ENCODE measurements at places on chromosomes 16 and 17.

- no peaks in the 10 kb centered on the region for H3K27me3 ChIP-seq
- no peak overlapping the region for H3K4me3 ChIP-seq
- peaks cover 6% of the 10 kb centered on the region for H3K4me1 ChIP-seq
- no peak overlapping the region for H3K27ac ChIP-seq
These were observed 18.5 kb downstream of the CRAMP1 start for GRCh38 chr16:1630450-1631213.

DNA sequence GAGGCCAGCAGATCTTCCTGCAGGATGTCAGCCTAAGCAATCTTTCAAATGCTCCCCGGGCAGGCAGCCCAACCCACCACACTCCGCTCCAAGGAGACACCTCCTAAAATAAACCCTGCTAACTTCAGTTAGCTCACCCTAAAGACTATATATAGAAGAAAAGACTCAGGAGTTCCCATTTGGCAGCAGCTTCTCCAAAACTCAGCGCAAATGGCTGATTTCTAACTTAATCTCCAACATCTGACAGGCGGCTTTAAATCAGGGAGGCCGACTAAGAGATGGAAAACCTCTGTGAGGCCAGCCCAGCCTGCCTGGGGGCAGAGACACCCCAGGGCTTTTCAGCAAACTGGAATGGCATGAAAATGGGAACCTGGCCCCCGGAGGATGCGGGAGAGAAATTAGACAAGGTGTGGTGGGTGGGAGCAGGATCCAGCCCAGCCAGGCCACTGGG, 91.6 kb downstream of the XYLT1 start:
- H3K4me3 ChIP-seq, result no peak overlapping the region
- no peaks in the 10 kb centered on the region for H3K27me3 ChIP-seq
- no peak for DNase-seq

DNA sequence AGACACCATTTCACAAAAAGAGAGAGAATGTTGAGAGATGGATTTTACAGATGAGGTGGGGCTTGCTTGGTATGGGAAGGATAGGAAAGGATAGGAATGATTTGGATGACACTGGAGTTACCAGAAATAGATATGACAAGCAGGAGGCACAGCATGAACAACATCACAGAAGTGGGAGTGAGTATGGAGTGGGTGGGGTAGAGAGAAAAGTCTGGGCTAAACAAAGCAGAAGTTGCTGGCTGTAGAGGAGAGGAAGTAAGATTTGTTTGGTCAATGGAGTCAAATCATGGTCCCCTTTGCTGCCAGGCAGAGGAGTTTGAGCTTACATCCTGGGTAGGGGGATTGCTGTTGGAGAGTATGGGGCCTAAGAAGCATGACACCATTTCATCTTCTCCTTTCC, 101.7 kb downstream of the VAT1L start:
- H3K4me1 ChIP-seq, result no peaks in the 10 kb centered on the region
- DNase-seq, result no peak
- H3K36me3 ChIP-seq, result no peaks in the 10 kb centered on the region
- no peaks in the 10 kb centered on the region for H3K27me3 ChIP-seq
- no peak overlapping the region for H3K27ac ChIP-seq

- H3K27ac ChIP-seq, result peak overlapping the region; percentile 95
- DNase-seq, result no peak
- peak overlapping the region; percentile 93 for H3K4me3 ChIP-seq
- H3K36me3 ChIP-seq, result peaks cover 9% of the 10 kb centered on the region
- H3K27me3 ChIP-seq, result peaks cover 2% of the 10 kb centered on the region
These were observed 1.5 kb upstream of the ALDH3A2 start for GRCh38 chr17:19646788-19647696.

DNA sequence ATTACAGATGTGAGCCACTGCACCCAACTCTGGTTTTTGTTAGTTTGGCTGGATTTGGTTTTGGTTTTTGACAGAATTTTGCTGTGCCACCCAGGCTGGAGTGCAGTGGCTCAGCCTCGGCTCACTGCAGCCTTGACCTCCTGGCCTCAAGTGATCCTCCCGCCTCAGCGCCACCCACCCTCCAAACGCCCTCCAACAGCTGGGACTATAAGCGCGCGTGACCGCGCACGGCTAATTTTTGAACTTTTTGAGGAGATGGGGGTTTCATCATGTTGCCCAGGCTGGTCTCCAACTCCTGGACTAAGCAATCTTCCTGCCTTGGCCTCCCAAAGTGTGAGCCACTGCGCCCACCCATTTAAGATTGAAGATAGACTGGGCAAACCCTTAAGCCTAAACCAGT, 84.4 kb upstream of the RPRML start:
- H3K4me1 ChIP-seq, result peaks cover 18% of the 10 kb centered on the region
- peaks cover 18% of the 10 kb centered on the region for H3K36me3 ChIP-seq
- no peak for DNase-seq
- no peaks in the 10 kb centered on the region for H3K27me3 ChIP-seq

GRCh38 chr16:15041271-15042004, 14.4 kb downstream of the NTAN1 start:
- peak overlapping the region; percentile 24 for H3K27ac ChIP-seq
- H3K4me1 ChIP-seq, result no peaks in the 10 kb centered on the region
- no peak for DNase-seq
- no peaks in the 10 kb centered on the region for H3K27me3 ChIP-seq
- H3K4me3 ChIP-seq, result no peak overlapping the region

- no peak for DNase-seq
- H3K27ac ChIP-seq, result no peak overlapping the region
- no peaks in the 10 kb centered on the region for H3K36me3 ChIP-seq
- no peaks in the 10 kb centered on the region for H3K27me3 ChIP-seq
- no peak overlapping the region for H3K4me3 ChIP-seq
These were observed 429.0 kb downstream of the HS3ST4 start for GRCh38 chr16:26120729-26121128.

GRCh38 chr17:7352910-7353635, 1.1 kb downstream of the KCTD11 start:
- H3K27me3 ChIP-seq, result no peaks in the 10 kb centered on the region
- no peak for DNase-seq
- H3K4me1 ChIP-seq, result peaks cover 42% of the 10 kb centered on the region
- peaks cover 13% of the 10 kb centered on the region for H3K36me3 ChIP-seq
- peak overlapping the region; percentile 87 for H3K27ac ChIP-seq

- no peaks in the 10 kb centered on the region for H3K27me3 ChIP-seq
- peaks cover 1% of the 10 kb centered on the region for H3K4me1 ChIP-seq
- peaks cover 11% of the 10 kb centered on the region for H3K36me3 ChIP-seq
- DNase-seq, result no peak
- H3K4me3 ChIP-seq, result no peak overlapping the region
These were observed 14.9 kb downstream of the CENPV start for GRCh38 chr17:16338391-16338790.

- no peak for DNase-seq
- no peak overlapping the region for H3K27ac ChIP-seq
- no peaks in the 10 kb centered on the region for H3K4me1 ChIP-seq
- peaks cover 63% of the 10 kb centered on the region for H3K36me3 ChIP-seq
- H3K27me3 ChIP-seq, result no peaks in the 10 kb centered on the region
These were observed 154.8 kb downstream of the VPS53 start for GRCh38 chr17:559551-560431.

DNA sequence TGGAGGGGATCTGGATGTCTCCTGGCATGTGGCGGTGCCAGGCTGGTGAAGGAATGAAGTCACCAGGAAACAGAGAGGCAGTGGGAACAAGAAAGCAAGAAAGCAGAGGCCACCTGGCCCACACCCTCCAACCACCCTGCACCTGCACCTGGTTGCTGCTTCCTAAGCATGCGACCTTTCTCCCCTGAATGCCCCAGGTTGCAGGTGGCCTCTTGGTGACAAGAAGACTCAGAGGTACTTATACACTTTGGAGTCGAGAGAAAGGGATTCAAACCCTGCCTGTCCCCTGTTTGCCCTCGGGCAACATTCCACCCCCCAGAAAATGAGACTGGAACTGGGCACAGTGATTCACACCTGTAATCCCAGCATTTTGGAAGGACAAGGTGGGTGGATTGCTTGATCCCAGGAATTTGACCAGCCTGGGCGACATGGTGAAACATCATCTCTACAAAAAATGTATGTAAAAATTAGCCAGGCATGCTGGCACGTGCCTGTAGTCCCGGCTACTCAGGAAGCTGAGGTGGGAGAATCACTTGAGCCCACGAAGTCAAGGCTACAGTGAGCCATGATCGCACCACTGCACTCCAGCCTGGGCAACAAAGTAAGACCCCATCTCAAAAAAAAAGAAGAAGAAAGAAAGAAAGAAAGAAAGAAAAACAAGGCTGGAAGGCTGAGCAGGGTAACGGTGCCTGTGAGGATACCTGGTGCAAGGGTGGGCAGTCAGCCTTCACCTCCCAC, 34.6 kb upstream of the TNRC6C start:
- no peaks in the 10 kb centered on the region for H3K36me3 ChIP-seq
- H3K27me3 ChIP-seq, result peaks cover 41% of the 10 kb centered on the region

GRCh38 chr17:20123209-20123608, 114.0 kb downstream of the SPECC1 start:
- no peaks in the 10 kb centered on the region for H3K4me1 ChIP-seq
- H3K27ac ChIP-seq, result no peak overlapping the region
- no peak overlapping the region for H3K4me3 ChIP-seq

- no peak for DNase-seq
- peaks cover 17% of the 10 kb centered on the region for H3K4me1 ChIP-seq
- no peak overlapping the region for H3K4me3 ChIP-seq
These were observed 39.8 kb downstream of the TMEM11 start for GRCh38 chr17:21174186-21174585.

GRCh38 chr17:43360376-43360738, 38.4 kb upstream of the ARL4D start:
- peaks cover 2% of the 10 kb centered on the region for H3K27me3 ChIP-seq
- DNase-seq, result no peak
- H3K27ac ChIP-seq, result peak overlapping the region; percentile 100
- peaks cover 15% of the 10 kb centered on the region for H3K4me1 ChIP-seq
- H3K4me3 ChIP-seq, result peak overlapping the region; percentile 93

- no peak overlapping the region for H3K27ac ChIP-seq
- H3K36me3 ChIP-seq, result peaks cover 2% of the 10 kb centered on the region
- peaks cover 13% of the 10 kb centered on the region for H3K27me3 ChIP-seq
- H3K4me3 ChIP-seq, result no peak overlapping the region
- DNase-seq, result no peak
- peaks cover 16% of the 10 kb centered on the region for H3K4me1 ChIP-seq
These were observed 66.1 kb downstream of the TANC2 start for GRCh38 chr17:63032142-63032541.

GRCh38 chr17:44424828-44425461, 35.5 kb upstream of the ITGA2B start:
- H3K27ac ChIP-seq, result no peak overlapping the region
- no peak overlapping the region for H3K4me3 ChIP-seq
- peaks cover 69% of the 10 kb centered on the region for H3K36me3 ChIP-seq
- H3K27me3 ChIP-seq, result no peaks in the 10 kb centered on the region
- no peak for DNase-seq
- H3K4me1 ChIP-seq, result no peaks in the 10 kb centered on the region

GRCh38 chr17:29021226-29021625, 15.4 kb upstream of the SEZ6 start:
- DNase-seq, result no peak
- no peak overlapping the region for H3K27ac ChIP-seq
- H3K27me3 ChIP-seq, result peaks cover 54% of the 10 kb centered on the region
- no peak overlapping the region for H3K4me3 ChIP-seq

DNA sequence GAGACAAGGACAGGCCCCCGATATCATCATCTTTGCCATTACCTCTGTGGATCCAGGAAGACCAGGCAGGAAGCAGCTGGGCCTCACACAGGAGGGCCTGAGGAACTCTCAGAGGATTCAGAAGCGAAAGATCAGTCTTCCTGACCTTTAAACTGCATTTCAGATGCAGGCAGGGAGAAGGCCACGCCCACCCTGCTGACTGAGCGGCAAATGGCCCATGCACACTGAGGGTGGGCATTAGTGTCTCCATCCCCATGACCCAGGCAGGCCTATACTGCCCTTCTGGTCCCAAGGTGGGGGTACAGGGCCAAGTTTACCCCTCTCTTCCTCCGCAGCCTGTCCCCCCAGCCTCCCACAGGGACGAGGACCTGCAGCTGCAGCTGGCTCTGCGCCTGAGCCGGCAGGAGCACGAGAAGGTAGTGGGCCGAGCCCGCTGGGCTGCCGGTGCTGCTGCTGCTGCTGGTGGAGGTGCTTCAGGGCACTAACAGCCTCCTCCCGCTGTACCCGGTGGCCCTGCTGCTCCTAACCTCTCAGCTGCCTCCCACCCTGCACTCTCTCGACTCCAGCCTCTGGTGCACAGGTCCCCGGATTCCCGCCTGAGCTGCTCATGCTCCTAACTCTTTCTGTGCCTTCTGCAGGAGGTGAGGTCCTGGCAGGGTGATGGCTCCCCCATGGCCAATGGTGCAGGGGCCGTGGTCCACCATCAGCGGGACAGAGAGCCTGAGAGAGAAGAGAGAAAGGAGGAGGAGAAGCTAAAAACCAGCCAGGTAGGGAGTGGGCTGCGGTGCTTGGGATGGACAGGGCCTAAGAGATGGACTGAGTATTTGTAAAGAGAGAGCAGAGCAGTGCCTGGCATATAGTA, 6.2 kb downstream of the EPN3 start:
- peaks cover 23% of the 10 kb centered on the region for H3K27me3 ChIP-seq
- no peaks in the 10 kb centered on the region for H3K36me3 ChIP-seq
- H3K4me3 ChIP-seq, result no peak overlapping the region

DNA sequence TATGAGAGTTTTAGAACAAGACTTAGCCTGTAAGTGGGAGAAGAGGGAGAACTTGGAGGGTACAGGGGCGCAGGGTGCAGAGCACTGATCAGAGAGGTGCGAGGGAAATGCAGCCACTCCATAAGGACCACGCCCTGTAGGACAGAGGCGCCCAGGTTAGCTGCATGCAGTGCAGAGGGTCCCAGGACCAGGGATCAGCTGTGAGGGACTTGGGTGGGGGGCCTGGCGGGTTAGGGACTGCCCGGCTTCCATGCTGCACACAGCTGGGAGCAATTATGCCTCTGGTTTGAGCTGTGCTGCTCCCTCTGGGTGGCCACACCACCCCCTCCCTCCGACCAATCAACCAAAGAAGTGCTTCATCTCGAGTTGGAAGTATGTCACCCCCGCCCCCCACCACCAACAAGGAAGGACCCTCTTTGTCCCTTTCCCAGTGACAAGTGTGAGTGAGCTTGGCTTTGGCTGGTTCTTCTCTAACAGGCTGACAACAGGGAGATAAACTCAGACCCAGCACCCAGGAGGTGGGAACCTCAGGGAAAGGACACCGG, 22.2 kb upstream of the CLEC18A start:
- H3K4me3 ChIP-seq, result no peak overlapping the region
- no peaks in the 10 kb centered on the region for H3K27me3 ChIP-seq
- peaks cover 66% of the 10 kb centered on the region for H3K36me3 ChIP-seq
- H3K4me1 ChIP-seq, result no peaks in the 10 kb centered on the region

- H3K27me3 ChIP-seq, result no peaks in the 10 kb centered on the region
- no peak overlapping the region for H3K4me3 ChIP-seq
- no peak for DNase-seq
- H3K4me1 ChIP-seq, result peaks cover 98% of the 10 kb centered on the region
- peaks cover 48% of the 10 kb centered on the region for H3K36me3 ChIP-seq
These were observed 7.8 kb downstream of the GGA2 start for GRCh38 chr16:23502466-23502865.

DNA sequence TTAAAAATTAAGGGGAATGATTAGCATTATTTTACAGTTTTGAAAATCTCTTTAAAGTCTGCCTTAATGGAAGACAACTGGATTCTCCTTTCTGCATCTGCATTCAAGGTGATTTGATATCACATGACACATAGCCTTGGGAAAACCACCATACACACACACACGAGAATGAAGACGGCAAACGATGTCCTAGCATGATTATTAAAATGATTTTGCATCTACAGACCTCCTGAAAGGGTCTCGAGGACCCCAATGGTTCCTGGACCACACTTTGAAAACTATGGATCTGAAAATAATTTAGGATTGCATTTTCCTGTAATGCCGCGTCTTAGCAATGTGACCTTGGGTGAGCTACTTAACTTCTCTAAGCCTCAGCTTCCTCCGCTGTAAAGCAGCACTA, 11.8 kb upstream of the CHST4 start:
- H3K27me3 ChIP-seq, result peaks cover 13% of the 10 kb centered on the region
- H3K27ac ChIP-seq, result no peak overlapping the region
- no peak for DNase-seq
- no peak overlapping the region for H3K4me3 ChIP-seq
- H3K4me1 ChIP-seq, result no peaks in the 10 kb centered on the region

Measured in activated B cell treated with CpG ODN at 0.5 μM for 24 hours (primary cell).